ENCODE measurements at places on chromosomes 4 and X. TPM values are rescaled to one million over a fixed set of nuclear protein-coding genes. Genes with fewer than 3 reads are reported as not detected.

Gene OTUD6A
- total RNA-seq, result not detected

- DNase-seq, result peak; percentile 43
Measured at GRCh38 chrX:13750204-13750603, 15.7 kb downstream of the OFD1 start.

- DNase-seq, result no peak
Measured at GRCh38 chr4:37706032-37706431, 19.9 kb upstream of the RELL1 start.

Gene RHOH
- 0.62 TPM for total RNA-seq

GRCh38 chrX:44874420-44875184, 1.6 kb downstream of the KDM6A start:
- peak; percentile 58 for DNase-seq

- peak; percentile 45 for DNase-seq
Measured at GRCh38 chrX:81195712-81196111, 6.0 kb downstream of the HMGN5 start.

Gene SPP1
- 28.9 TPM for total RNA-seq
